ENCODE measurements at places on chromosomes 2 and 18.

- no peak for DNase-seq
Observed at GRCh38 chr18:647304-647703, 10.1 kb upstream of the TYMS start.

- no peak for DNase-seq
Observed at GRCh38 chr2:38835990-38836389, 39.7 kb downstream of the DHX57 start.

GRCh38 chr2:68428126-68428525 is 39.0 kb downstream of the FBXO48 start:
- DNase-seq, result no peak

DNA sequence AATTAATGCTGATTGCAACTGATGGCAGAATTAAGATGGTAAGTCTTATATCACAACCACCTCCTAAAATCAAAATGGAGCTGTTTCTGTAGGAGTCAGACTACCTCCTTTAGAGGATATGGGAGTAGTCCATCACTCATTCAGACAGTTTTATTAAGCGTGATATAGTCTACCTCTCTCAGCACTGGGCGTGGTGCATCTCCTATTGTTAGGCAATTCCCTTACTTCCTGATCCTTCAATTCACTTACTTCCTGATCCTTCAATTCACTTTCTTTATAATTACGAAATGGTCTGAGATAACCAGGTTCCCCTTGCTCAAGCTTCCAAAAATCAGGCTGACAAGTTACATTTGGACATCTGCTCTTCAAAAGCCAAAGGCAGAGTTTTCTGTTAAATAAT is 31.9 kb downstream of the ATP8B1 start:
- DNase-seq, result no peak

- no peak for DNase-seq
Observed at GRCh38 chr2:170354388-170354787, 176.4 kb downstream of the MYO3B start.

DNA sequence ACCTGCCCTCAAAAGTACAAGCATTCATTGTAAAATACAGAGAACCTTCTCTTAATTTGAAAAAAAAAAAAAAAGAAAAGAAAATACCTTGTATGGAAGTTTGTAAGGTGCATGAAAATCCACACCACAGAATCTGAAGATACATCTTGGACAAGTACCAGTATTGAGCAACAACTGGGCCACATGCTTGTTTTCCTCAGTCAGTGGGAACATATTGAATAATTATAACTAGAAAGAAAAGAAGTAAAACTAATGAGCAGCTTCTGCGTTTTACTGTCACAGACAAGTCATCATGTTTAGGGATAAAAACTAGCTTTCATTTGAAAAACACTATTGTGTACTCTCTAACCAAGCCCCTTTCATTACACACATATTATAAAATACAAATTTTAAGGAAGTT is 5.8 kb upstream of the PEX13 start:
- no peak for DNase-seq

GRCh38 chr2:30177440-30177839 is 30.6 kb downstream of the YPEL5 start:
- DNase-seq, result no peak

DNA sequence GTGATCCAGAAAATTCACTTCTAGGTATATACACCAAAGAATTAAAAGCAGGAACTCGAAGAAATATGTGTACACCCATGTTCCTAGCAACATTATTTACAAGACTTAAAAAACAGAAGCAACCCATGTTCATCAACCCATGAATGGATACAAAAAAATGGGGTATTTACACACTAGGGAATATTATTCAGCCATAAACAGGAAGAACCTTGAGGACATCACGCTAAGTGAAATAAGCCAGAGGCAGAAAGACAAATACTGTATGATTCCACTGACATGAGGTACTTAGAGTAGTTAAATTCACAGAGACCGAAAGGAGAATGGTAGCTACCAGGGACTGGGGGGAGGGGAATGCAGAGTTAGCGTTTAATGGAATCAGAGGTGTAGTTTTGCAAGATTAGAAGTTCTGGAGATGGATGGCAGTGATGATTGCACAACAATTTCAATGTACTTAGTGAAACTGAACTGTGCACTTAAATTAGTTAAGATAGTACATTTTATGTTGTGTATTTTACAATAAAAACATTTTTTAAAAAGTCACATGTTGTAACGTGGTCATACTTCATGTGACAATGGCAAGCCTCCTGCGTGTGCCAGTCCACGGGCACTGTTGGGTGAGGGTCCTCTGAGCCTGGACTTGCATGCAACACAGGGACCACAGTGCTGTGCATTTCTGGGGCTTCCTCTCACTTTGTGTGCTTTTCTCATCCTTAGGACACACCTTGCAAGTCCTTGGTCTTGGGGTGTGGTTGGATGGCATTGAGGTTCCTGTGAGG is 206.1 kb upstream of the HDAC4 start:
- DNase-seq, result no peak

All from hypothalamus (tissue), 51 donors.